ENCODE measurements at places on chromosomes 5 and 9.

DNA sequence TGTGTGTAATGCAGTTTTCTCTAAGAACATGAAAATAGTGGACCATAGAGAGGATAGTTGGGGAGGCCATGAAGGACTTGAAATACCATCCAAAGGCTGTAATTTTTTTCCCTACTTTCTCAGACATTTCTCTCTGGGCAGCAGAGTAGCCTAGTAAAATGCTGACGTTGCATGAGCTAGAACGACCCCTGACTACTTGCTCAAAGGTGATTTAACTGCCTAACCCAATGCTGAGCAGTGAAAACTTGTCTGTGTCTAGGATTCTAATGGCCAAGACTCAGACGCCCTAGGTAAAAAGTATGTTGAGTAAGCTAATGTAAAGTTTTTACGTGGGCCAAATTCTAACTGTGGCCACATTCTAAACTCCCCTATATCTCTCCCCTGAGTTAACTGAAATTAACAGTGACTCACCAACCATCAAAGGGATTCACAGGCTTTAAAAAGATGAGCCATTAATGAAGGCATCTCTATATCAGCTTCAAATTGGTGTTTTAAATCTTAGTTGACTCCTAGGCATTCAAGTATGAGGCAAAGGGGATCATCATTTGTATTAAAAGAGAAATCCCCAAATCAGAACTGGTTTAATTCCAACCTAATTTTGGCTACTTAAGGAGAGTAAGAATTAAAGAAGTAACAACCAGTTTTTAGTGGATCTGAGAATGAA lies 121.0 kb upstream of the GAS1 start:
- no peak for DNase-seq

DNA sequence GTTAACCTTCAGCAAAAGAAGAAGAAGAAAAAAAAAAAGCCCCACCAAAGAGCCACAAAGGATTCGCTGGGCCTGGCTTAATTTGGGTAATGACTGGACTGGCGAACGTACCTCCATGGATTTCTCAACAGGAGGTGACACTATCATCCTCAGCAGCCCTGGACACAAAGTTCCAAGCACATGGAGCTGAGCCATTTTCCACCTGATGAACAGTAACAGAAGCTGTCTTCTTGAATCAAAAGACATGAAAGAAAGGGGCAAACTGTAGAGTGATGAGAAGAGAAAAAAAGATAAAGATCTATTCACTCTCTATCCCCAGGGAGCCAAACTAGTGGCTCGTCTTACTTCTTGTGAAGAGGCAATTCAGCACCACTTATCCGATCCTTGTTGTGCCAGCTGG lies 150.2 kb upstream of the TRPM3 start:
- no peak for DNase-seq

DNA sequence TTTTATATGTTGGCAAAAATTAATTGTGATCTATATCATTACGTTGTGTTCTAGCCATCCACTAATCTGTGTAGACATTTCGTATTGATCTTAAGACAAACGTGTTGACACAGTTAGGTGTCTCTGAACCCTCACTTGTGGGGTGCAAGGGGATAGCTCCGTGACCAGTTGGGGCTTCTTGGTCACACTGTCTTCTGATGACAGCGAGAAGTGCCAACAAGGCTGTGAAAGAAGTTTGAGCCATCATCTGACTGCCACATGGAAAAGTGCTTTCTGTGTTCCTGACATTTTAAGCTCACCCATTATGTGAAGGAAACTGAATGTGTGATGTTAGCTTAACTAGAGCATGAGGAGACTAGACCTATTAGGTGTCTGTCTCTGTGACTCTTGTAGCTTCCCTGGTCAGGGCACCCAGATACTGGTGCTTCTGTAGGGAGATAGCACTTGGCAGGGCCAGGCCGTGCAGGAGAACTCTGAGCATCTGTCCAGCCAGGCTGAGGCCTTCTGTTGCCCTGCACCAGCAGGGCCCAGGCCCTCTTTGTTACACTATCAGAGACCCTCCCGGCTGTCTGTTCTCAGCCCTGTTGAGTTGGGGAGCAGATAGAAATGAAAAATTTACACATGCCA lies 52.8 kb upstream of the PHF2 start:
- DNase-seq = no peak

- DNase-seq = no peak
Observed at GRCh38 chr9:129994882-129995281, 48.1 kb downstream of the FNBP1 start.

GRCh38 chr5:96228408-96228807 lies 204.6 kb downstream of the PCSK1 start:
- DNase-seq = no peak
